ENCODE measurements at places on chromosomes 16 and 17. TPM values are rescaled to one million over a fixed set of nuclear protein-coding genes. Genes with fewer than 3 reads are reported as not detected.

GRCh38 chr16:83137326-83137781 lies 510.6 kb downstream of the CDH13 start:
- DNase-seq = peak; percentile 27

- no peak for DNase-seq
Measured at GRCh38 chr17:20852990-20853370, 189.8 kb downstream of the USP22 start.

DNA sequence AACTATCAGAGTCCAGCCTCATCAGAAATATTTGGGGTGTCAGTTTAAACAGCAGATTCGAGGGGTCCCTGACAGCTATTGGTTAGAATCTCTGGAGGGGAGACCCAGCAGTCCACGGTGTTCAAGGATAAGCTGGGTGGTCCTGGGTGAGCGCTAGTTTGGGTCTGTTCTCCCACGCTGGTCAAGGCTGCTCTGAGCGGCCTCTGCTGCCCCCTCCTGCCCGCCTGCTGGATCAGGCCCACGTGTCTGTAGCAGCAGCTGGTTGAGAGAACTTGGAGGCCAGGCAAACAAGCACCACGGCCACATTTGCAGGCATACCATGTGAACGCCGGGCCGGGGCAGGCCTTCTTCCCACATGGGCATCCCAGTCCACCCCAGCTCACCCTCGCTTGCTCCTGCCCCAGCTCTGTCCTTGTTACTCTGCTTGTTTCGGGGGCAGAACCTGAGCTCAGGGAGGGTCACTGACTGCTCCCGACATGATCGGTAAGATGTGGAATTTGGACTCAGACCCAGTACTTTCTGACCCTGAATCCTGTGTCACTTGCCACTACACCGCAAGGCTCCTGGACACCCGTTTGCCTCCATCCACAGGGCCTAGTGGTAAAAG lies 7.4 kb downstream of the FOXF1 start:
- peak; percentile 68 for DNase-seq

GNGT2 gene
- 27.7 TPM for total RNA-seq

DNA sequence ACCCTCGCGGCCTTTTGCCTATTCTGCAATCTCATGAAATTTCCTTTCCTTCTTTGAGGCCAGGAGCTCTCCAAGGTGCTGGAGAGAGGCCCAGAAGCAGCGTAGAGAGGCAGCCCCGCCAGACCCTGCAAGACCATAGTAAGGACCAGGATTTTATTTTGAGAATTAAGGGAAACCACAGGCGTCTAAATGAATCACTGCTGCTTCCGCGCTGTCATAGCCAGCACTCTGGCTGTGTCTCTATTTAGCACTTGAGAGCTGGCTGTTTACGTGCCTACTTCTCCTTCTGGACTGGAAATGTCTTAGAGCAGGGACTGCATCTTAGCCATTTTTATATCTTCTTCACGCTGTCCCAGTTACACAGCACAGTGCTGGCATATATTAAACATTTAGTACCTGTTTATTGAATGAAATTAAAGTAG lies 37.6 kb upstream of the PIRT start:
- peak; percentile 46 for DNase-seq

- no peak for DNase-seq
Measured at GRCh38 chr17:63066158-63066813, 100.3 kb downstream of the TANC2 start.

HOXB9 gene
- total RNA-seq = 1.9 TPM

DNA sequence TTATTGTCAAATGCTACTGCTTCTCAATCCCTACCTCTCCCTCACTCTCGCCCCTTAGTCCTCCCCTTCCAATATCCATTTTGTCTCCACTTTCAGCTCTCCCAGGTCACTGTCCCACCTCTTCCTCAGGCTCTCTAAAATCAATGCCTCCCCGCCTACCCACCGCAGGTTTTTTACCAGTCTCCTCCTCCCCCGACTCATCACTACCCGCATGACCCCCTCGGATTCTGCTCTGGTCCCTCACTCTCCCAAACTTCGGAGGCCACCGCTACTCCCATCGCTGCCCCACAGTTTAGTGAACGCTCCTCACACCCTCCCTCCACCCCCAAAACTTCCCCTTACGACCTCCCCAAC lies 513 bp downstream of the CRLF3 start:
- DNase-seq = peak; percentile 65

GRCh38 chr17:34397265-34397664 lies 34.2 kb upstream of the CCL1 start:
- no peak for DNase-seq

DNA sequence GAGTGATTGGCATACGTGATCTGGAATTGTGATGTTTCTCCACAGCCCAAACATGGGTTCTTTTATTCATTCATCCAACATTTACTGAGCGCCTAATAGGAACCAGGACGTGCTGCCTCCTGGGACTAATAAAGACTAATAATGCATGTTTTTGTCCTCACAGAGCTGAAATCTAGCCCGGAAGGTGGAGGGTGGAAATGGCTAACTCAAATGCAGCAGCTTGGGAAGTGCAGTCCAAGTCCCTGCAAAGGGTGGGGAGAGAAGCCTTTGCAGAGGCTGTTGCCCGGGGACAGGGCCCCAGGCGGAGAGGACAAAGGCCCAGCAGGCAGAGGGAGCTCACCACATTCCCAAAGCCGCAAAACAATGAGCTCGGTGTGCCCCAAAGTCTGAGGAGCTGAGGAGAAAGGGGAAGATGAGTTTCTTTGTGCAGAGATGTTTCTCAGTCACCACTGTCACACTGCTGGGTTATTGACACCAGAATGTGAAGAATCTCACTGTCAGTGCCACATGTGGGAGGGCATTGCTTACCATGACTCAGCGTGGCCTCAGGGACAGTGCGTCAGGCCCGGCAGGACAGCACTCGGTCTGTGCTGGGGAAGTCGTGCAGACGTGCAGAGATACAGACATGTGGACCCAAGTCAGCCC lies 118.2 kb upstream of the CHMP6 start:
- no peak for DNase-seq

DNA sequence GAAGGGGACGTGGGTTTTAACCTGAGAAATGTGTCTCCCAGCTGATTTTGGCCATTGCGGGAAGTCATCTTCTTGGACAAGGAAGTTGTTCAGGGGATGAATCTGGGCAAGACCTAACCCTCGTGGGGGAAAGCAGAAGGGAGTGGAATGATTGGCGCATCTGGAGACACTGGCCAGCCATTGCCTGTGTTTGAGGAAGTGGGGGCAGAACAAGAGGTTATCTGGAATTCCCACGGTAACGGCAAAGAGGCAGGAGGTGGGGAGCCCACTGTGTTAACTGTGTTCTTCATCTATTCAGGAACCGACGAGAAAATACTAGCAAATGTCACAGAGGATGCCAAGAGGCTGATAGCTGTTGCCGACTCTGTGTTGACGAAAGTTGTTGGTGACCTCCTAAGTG lies 66.9 kb downstream of the RNF213 start:
- DNase-seq = no peak

Data from activated CD4-positive, alpha-beta T cell treated with anti-CD3 and anti-CD28 coated beads for 36 hours (primary cell).